ENCODE measurements at places on chromosomes 5 and 9.

- DNase-seq = no peak
Measured at GRCh38 chr9:130448771-130449603, 4.2 kb downstream of the ASS1 start.

GRCh38 chr9:5518937-5519319 is 8.6 kb downstream of the PDCD1LG2 start:
- no peak for DNase-seq

GRCh38 chr5:164204338-164204946 is 699.0 kb downstream of the MAT2B start:
- no peak for DNase-seq

DNA sequence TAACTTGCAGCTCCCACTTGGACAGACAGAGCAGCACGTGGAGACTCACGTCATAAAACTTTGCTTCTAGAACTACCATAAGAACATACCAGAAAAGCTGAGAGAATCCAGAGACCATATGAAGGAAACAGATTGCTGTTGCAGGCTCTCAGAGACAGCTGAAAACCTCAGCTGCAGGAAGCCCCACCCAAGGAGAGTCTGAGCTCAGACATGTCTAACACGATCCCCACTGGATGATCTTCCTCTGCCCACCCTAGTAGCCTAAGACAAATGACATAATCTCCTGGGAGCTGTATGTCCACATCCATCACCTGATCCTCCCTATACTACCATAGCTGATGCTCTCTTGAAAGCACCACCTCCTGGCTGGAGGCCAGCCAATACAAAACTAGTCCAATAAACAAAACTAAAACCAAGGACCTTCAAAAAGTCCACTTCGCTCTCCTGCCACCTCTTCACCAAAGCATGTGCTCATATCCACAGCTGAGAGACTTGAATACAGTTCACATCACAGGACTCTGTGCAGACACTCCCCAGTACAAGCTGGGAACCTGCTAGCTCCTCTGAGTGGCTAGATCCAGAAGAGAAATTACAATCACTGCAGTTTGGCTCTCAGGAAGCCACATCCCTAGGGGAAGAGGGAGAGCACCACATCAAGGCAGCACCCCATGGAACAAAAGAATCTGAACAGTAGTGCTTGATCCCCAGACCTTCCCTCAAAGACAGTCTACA is 257.4 kb downstream of the TRIM36 start:
- DNase-seq = no peak

DNA sequence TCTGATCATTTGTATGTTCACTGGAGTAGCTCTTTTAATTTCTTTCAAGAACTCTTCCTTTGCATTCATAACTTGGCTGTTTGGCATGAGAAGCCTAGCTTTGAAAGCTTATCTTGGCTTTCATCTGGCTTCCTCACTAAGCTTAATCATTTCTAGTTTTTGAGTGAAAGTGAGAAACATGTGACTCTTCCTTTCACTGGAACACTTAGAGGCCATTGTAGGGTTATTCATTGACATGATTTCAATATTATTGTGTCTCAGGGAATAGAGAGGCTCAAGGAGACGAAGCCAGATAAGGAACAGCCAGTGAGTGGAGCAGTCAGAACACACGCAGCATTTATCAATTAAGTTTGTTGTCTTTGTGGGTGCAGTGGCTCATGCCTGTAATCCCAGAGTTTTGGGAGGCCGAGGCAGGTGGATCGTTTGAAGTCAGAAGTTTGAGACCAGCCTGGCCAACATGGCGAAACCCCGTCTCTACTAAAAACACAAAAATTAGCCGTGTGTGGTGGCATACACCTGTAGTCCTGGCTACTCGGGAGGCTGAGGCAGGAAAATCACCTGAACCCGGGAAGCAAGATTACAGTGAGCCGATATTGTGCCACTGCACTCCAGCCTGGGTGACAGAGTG is 98.3 kb downstream of the UGCG start:
- DNase-seq = no peak

Measured in activated CD4-positive, alpha-beta T cell treated with anti-CD3 and anti-CD28 coated beads for 24 hours (primary cell).